ENCODE measurements at places on chromosomes 1 and 21.

DNA sequence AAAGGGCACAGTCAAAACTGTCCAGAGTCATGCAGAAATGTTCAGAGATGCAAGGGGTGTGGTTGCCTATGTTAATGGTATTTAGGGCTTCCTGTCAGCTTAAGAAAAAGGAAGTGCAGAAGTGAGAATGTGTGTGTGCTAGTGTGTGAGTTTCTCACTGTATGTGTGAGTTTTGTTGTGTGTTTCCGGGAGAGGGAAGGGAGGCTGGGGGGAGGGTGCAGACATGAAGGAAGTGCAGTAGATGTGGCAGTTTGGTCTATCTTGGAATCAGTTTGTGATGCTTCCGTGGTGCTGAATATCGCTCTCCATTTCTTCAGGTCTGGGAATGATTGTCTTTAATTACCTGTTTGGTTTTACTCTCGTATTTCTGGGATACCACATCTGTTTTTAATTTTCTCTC is 16.5 kb upstream of the ATP6V1G3 start:
- DNase-seq = no peak

- peak; percentile 44 for DNase-seq
These were observed 75.7 kb upstream of the PKN2 start for GRCh38 chr1:88608139-88608943.

DNA sequence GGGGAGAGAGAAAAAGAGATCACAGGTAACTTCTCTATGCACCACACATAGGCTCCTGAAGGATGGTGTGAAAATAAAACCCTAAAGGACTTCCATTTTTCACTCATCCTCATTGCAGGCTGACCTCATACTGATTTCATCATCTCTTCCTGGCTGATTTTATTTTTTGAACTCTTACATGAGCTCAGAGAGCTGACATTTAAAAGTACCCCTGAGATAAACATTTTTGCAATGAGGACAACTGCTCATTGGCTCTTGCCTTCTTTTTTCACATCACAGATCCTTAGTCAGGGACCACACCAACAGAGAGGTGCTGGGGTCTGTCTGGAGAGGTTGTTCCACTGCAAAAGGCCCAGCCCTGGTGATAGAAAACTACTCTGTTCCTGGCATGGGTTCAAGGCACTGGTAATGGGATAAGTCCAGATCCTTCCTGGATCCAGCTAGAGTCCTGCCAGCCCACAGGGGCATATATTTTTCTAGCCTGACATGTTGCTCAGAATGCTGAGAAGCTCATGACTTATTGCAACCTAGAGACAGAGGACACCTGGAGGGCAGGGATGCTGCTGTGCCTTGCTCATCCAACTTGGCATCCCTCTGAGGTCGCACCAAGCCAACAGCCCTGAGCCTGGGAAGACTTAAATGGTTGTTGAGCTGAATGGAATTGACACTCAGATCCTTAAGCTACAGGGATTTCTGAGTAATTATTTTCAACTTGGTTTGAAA is 360.0 kb downstream of the HHAT start:
- DNase-seq = no peak

- no peak for DNase-seq
These were observed 2.1 kb downstream of the TLCD4 start for GRCh38 chr1:95119273-95119672.

DNA sequence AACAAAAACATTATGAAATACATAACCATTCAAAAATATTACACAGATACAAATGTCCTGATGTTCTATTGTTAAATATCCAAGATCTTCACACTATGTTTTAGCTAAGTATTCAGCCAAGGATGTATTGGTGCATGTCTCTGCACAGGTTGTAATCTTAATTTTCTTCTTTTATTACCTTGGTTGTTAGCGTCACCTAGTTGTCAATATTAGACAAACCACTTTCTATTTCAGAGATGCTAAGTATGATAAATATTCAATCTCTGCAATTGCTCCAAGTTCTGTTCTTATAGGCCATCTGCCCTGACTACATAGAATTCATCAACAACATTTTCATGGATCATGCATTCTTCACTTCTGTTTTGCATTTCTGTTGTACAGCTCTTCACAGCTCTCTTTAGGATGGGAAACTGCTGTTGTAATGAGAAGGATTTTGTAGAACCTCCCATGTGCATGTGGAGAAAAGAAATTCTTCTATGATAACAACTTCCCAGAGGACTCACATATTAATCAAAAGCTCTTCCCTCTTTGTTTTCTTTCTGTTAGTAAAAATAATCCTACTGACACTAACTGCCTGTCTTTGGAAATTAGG is 380.1 kb downstream of the NUF2 start:
- DNase-seq = no peak

GRCh38 chr21:46509741-46510502 is 51.2 kb downstream of the DIP2A start:
- no peak for DNase-seq

DNA sequence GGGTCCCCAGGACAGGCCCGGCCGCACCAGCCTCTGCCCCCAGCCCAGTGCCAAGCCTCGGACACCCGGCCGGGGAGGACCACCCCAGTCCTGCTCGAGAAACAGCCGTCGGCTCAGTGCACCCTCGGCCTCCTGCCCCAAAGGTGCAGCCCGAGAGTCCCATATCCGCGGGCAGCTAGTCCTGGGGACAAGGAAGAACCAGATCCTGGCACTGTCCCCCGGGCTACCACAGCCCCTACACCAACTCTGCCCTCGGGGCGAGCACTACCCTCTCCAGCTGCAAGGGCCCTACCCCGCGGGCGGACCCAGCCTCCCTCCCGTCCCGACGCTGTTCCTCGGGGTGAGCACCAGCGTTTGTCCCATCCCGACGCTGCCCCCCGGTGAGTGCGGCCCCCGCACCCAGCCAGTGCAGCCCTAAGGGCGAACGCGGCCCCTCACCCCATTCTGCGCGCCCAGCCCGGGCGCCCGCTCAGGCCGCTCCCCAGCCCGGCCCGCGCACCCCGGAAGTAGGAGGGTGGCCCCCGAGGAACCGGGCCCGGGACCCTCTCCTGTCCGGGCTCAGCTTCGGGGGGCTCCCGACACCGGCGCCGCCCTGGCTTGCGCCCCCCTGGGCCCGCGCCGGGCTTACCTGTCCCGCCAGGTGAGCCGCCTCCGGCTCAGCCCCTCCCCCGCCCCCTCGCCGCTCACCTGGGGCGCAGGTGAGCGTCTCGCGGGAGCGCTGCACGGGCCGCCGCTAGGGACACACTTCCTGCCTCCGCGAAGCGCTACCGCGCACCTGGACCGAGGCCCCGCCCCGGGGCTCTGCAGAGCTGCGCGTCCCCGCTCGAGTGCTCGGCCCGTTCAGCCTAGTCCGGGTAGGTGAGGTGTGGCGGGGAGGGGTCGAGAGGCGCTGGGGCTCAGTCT is at the start of gene KDF1:
Gene KDF1 (minus strand): TSS at position 747 of the 903 bp plus-strand sequence. CDS start 8,088 bp downstream, outside the sequence.
- DNase-seq = no peak

- peak; percentile 67 for DNase-seq
These were observed 127.3 kb downstream of the HLCS start for GRCh38 chr21:36839123-36839522.

GRCh38 chr1:101128211-101128727 is 102.7 kb upstream of the DPH5 start:
- no peak for DNase-seq

DNA sequence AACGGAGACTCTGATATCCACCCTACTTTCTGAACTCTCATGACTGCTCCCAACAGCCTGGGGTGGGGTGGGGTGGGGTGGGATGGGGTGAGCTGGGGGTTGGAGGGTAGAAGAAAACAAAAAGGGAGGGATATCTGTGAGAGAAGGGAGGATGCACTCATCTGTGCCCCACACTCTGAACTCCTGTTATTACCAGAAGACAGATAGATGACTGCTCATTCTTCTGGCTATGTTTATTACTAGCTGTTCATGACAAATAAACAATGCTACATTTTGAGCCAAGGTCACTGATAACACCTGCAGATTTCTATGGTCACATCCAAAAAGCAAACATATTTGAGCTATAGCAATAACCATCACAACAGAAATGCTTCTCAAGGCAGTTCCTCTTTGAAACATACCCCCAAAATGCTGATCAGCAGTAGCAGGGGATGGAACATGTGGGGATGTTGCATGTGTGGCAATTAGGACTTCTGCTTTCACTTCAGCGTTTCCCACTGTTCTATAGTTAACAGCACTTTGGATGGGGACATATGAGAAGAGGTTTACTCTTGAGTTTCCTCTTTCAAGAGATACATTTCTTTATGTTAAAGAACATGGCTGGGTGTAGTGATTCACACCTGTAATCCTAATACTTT is 43.3 kb downstream of the GPR3 start:
- DNase-seq = no peak
